ENCODE measurements at places on chromosomes 2 and 18.

DNA sequence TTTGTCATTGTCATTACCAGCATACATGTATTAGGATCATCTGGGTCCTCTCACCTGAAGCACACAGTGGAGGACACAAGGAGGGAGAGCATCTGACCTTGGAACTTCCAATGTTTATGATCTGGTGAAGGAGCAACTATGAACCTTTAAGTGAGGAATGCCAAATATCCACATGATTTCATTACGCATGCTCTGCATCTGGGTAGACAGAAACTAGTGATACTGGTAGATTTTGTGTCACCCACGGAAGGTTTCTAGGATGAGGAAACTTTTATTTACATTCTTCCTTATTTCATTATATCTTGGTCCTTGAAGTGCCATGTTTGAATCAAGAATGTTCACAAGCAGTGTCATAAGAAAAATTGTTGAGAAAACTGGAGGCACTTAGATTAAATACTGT, 32.1 kb downstream of the SPC25 start:
- DNase-seq = no peak

DNA sequence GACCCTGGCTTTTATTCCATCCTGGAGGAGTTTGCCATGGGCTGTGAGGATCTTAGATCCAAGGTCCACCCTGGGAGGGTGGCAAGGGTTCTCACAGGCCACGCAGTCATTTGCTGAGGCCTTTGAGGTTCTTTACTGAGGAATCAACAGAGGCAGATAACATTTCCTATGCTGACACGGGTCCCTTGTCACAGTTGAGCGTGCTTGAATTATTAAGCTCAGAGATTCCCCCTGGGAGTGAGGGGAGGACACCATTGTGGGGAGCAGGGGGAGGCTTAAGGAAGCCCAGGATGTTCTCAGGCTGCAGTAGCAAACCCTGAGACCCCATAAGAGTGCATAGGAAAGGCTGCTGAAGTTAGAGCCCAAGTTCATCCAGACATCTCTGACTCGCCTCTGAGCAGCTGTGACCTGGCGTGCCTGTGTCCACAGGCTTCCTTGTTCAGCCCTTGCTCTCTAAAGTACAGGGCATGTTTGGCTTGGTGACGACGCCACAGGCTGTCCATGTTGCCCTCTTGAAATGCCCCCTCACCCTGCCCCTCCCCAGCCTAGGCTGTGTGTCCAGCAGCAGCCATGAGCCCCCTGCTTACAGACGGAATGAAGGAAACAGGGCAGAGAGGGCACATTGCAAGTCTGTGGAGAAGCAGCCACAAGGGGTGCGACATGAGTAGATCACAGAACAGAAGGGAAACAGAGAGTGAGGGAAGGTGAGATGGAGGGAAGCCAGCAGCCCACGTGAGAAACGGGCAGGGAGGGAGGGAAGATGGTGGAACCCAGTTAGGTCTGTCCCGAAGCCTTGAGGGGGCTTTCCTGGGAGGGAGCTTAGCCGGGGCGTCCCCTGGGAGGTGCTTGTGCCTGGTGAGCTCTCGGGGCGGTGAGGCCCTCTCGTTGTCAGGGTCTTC, 34.0 kb downstream of the NAPG start:
- no peak for DNase-seq

GRCh38 chr2:95076705-95077529, 44.7 kb downstream of the MRPS5 start:
- no peak for DNase-seq

DNA sequence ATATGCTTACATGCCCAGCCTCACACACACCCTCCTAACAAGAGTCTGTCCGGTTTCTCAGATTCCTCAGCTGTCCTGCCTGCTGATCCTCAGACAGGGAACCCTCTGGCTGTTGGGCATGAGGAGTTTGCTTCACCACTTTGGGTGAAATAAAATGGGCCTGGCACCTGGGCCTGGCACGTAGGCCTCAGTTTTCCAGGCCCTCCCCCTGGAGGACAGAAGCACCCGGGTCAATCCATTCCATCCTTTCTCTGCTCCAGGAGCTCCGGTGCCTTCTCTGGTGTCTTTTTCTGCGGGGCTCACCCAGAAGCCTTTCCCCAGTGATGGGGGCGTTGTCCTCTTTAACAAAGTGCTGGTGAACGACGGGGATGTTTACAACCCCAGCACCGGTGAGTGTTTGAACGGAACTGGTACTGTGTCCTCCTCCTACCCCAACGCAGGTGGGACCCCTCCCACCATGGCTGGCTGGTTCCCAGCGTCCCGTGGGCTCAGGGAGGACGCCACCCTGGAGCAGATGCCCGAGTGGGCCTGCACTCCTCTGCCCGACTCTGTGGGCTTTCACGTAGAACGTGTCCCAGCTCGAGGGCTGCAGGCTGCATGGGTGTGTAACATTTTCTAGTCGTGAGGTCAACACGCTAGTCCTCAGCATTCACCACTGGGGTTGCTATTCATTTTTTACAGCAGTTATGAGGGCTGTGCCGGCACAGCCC, 62.8 kb downstream of the EMILIN2 start:
- DNase-seq = no peak

- no peak for DNase-seq
Measured at GRCh38 chr2:39429746-39430145, 7.3 kb downstream of the MAP4K3 start.

DNA sequence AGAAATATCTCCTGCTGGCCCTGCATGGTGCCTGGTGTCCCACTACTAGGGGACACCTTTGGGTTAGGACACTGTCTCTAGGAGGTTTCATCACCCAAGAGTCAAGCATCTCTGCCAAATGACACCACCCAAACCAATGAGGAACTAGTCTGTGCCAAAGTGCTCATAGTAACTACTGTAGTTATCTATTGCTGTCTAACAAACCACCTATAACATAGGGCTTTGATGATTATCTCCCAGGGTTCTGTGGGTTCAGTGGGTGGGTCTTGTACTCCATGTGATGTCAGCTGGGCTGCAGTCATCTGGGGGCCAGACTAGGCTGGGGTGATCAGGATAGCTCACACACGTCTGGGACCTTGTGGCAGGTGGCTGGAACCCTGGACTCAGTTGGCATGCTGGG, 59.8 kb downstream of the EPAS1 start:
- DNase-seq = no peak

DNA sequence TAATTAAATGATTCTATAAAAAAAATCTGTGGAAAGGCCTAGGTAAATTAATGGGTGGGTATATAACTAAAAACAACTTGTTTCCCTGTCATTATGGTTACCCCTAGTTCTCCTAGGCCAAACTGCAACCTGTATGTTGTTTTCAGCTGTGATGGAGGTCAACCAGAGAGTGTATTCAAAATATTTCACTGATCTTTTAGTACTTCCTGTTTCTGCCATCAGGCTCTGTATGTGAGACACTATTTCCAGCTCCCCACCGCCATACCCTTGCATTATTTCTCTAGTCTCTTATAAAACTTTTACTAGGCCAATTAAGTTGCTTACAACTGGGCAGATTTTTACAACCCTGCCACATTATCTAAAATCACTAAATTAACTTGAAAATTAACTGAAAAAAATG, 21.0 kb upstream of the CDKL4 start:
- DNase-seq = no peak

GRCh38 chr18:68448736-68449135, 266.2 kb downstream of the TMX3 start:
- DNase-seq = peak; percentile 54

DNA sequence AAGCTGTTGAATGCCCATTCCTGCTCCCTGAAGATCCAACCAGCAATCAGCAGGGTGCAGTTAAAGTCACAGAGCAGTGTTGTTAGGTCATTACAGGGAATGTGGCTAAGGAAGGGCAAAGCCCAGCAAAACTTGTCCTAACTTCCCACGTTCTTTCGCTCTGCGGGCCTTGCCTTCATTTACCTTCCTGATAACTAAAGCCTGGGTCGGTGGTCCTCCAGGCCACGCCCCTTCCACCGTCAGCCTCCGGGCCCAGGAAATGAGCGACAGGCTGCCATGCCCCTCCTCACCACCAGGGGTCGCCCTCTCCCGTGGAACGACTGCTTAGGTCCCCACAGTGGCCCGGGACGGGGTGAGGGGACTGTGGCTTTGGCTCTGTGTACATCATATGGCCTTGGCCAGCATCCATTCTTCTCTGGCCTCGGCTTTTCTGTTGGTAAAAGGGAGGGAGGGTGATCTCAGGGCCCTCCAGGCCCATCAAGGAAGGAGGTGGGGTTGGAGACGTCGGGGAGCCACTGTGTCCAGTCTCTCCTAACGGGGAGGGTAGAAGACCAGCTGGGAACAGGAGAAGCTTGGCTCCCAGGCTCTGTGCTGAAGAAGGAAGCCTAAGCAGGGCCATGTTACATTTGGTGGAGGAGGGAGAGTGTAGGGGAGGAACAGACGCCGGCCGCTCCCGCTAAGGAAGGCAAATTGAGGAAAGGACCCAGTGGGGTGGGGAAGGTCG, 2.2 kb downstream of the SH2D6 start:
- no peak for DNase-seq

GRCh38 chr2:190404487-190404886, 3.7 kb upstream of the MFSD6 start:
- DNase-seq = peak; percentile 1

- DNase-seq = no peak
Measured at GRCh38 chr2:4673025-4673489, 969.7 kb downstream of the DCDC2C start.

- no peak for DNase-seq
Measured at GRCh38 chr2:222859786-222860612, 837 bp upstream of the ACSL3 start.

Measured in AG04449 (cell line).